GM12878 (cell line): ENCODE measurements at places on chromosomes 7 and 10. TPM values are rescaled to one million over a fixed set of nuclear protein-coding genes. Genes with fewer than 3 reads are reported as not detected.

The CYP3A4 gene
- 0.11 and 0.21 TPM in 2 replicates for total RNA-seq

The GARIN1A gene
- 0.21 and 0.23 TPM in 2 replicates for total RNA-seq

The PRF1 gene
- 1.5 and 1.8 TPM in 2 replicates for total RNA-seq

The BTBD16 gene
- not detected in 2 replicates for total RNA-seq

The TAS2R41 gene
- total RNA-seq: not detected in 2 replicates

The NUDT13 gene
- 0.72 and 0.88 TPM in 2 replicates for total RNA-seq

The TMEM176A gene
- total RNA-seq: not detected in 2 replicates

The ZC3HAV1L gene
- 10.5 and 10.6 TPM in 2 replicates for total RNA-seq

The TECTB gene
- total RNA-seq: not detected in 2 replicates

The MMD2 gene
- total RNA-seq: not detected in 2 replicates

The GOT1 gene
- total RNA-seq: 35.6 and 36.4 TPM in 2 replicates

The ZNF239 gene
- total RNA-seq: 0.35 and 0.51 TPM in 2 replicates

The KCNH2 gene
- total RNA-seq: 0.18 and 0.19 TPM in 2 replicates

The RPA3 gene
- 92.5 and 101 TPM in 2 replicates for total RNA-seq

The SERPINE1 gene
- total RNA-seq: 0.46 and 0.66 TPM in 2 replicates

The WASL gene
- 6.4 and 6.5 TPM in 2 replicates for total RNA-seq

The SFTPD gene
- total RNA-seq: 0.24 and 0.31 TPM in 2 replicates

The RET gene
- not detected in 2 replicates for total RNA-seq

The PURB gene
- 17.3 and 18.6 TPM in 2 replicates for total RNA-seq

The VWDE gene
- 0.74 and 1.5 TPM in 2 replicates for total RNA-seq

The MRLN gene
- not detected in 2 replicates for total RNA-seq

The PAPOLB gene
- total RNA-seq: not detected in 2 replicates

The KDM7A gene
- total RNA-seq: 0.95 and 1.5 TPM in 2 replicates

The PITX3 gene
- total RNA-seq: not detected in 2 replicates

The GIMAP8 gene
- total RNA-seq: 5.7 and 6.2 TPM in 2 replicates

The NEUROG3 gene
- total RNA-seq: not detected in 2 replicates

The CFAP43 gene
- not detected in 2 replicates for total RNA-seq

The HOXA10 gene
- not detected in 2 replicates for total RNA-seq

The CFAP70 gene
- 0.51 and 0.58 TPM in 2 replicates for total RNA-seq

The HOGA1 gene
- total RNA-seq: not detected in 2 replicates

The FKBP6 gene
- not detected in 2 replicates for total RNA-seq

The HGF gene
- total RNA-seq: 1.2 and 1.5 TPM in 2 replicates

The CFAP69 gene
- total RNA-seq: 0.33 and 1.1 TPM in 2 replicates

The DNMBP gene
- 39.4 and 40.5 TPM in 2 replicates for total RNA-seq

The HOXA6 gene
- total RNA-seq: not detected in 2 replicates

The SLC16A12 gene
- not detected in 2 replicates for total RNA-seq

The DYDC1 gene
- total RNA-seq: not detected in 2 replicates

The WNT16 gene
- total RNA-seq: 0.16 TPM in 1 of 2 replicates, not detected in the other

The SFMBT2 gene
- total RNA-seq: 26.1 and 29.6 TPM in 2 replicates

The MKX gene
- 0.05 TPM in 1 of 2 replicates, not detected in the other for total RNA-seq

The GPR15LG gene
- total RNA-seq: 1.3 and 1.5 TPM in 2 replicates

The HMX3 gene
- 54.6 and 60.5 TPM in 2 replicates for total RNA-seq

The SPDYE2B gene
- not detected in 2 replicates for total RNA-seq

The NAT16 gene
- not detected in 2 replicates for total RNA-seq

The SLC18A3 gene
- not detected in 2 replicates for total RNA-seq

The BUD23 gene
- total RNA-seq: 73.7 and 84.9 TPM in 2 replicates

The JMJD1C gene
- 54.2 and 60.2 TPM in 2 replicates for total RNA-seq

The LIMK1 gene
- total RNA-seq: 55.8 and 59.4 TPM in 2 replicates

The ZNF425 gene
- 0.69 and 1.6 TPM in 2 replicates for total RNA-seq

The IGFBP3 gene
- total RNA-seq: 25.1 and 28.0 TPM in 2 replicates

The ADCY1 gene
- total RNA-seq: 1.3 and 1.4 TPM in 2 replicates

The HTR5A gene
- not detected in 2 replicates for total RNA-seq

The RAPGEF5 gene
- 4.0 and 4.3 TPM in 2 replicates for total RNA-seq

The C7orf57 gene
- not detected in 2 replicates for total RNA-seq
